Caco-2 (cell line): ENCODE measurements at places on chromosomes 5 and 9. TPM values are rescaled to one million over a fixed set of nuclear protein-coding genes. Genes with fewer than 3 reads are reported as not detected.

- no peaks in the 10 kb centered on the region for H3K27me3 ChIP-seq
- peaks cover 1% of the 10 kb centered on the region for H3K36me3 ChIP-seq
- DNase-seq = no peak
Measured at GRCh38 chr5:14503681-14504331, 77.8 kb upstream of the OTULINL start.

SELENOP gene
- total RNA-seq = 114 and 153 TPM in 2 replicates

- no peaks in the 10 kb centered on the region for H3K27me3 ChIP-seq
- no peaks in the 10 kb centered on the region for H3K4me1 ChIP-seq
- DNase-seq = no peak
Measured at GRCh38 chr5:121731377-121731776, 120.3 kb upstream of the FTMT start.

SOHLH1 gene
- total RNA-seq = 42.6 and 44.9 TPM in 2 replicates

DNA sequence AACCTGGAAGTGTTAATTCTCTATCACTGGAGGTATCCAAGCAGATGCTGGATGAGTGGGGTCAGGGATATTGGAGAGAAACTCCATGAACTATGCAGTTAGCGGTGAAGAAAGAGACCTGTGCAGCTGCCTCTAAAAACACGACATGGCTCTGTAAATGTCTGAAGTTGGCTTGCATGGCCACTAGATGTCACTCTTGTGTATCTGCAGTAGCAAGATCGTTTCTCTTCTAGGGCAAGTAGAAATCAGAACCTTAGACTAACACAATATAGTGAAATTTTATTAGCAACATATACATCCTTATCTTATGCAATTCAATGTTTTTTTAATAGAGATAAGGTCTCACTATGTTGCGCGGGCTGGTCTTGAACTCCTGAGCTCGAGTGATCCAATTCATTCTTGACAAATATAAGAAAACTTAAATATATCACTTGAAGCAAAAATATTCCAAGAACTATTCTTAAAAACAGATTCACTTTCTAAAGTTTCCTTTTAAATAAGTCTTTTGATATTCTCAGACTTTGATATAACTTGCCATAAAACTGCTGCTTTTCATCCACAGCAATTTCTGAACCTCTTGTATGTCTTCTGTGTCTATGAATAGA lies 2.9 kb downstream of the OR2S2 start:
- peak; percentile 66 for DNase-seq
- no peaks in the 10 kb centered on the region for H3K27me3 ChIP-seq
- H3K4me1 ChIP-seq = peaks cover 10% of the 10 kb centered on the region

DNA sequence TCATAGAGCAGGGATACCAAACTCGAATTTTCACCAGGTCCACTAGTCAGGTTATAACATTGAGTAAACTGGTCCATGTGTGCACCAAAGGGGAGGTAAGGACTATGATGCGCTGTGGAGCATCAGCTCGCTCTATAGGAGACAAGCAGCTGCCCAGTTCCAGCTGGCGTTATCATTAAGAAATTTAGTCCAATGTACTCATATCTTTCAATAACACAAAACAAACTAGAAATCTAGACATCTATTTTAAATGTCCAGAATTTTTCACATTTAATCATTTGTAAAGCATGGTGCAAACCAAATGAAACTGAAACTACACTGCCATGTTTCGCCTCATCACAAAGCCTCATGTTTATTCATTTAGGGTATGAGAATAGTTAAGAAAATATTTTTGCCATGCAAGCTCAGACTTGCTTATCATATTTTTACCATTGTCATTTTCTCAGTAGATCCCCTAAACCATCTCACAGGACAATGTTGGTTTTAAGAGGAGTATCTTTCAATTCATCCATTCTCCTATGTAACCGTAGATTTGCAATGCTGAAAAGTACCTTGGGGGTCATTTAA lies 50.9 kb downstream of the ZNF474 start:
- no peak overlapping the region for H3K27ac ChIP-seq
- no peaks in the 10 kb centered on the region for H3K27me3 ChIP-seq
- no peaks in the 10 kb centered on the region for H3K36me3 ChIP-seq
- DNase-seq = no peak
- no peaks in the 10 kb centered on the region for H3K4me1 ChIP-seq
- no peak overlapping the region for H3K4me3 ChIP-seq
